ENCODE measurements at places on chromosomes 3 and 15. TPM values are rescaled to one million over a fixed set of nuclear protein-coding genes. Genes with fewer than 3 reads are reported as not detected.

GRCh38 chr3:128946411-128946810 lies 47.5 kb downstream of the CFAP92 start:
- no peak for DNase-seq

- DNase-seq: no peak
These were observed 93.8 kb downstream of the CMSS1 start for GRCh38 chr3:99911433-99911832.

DNA sequence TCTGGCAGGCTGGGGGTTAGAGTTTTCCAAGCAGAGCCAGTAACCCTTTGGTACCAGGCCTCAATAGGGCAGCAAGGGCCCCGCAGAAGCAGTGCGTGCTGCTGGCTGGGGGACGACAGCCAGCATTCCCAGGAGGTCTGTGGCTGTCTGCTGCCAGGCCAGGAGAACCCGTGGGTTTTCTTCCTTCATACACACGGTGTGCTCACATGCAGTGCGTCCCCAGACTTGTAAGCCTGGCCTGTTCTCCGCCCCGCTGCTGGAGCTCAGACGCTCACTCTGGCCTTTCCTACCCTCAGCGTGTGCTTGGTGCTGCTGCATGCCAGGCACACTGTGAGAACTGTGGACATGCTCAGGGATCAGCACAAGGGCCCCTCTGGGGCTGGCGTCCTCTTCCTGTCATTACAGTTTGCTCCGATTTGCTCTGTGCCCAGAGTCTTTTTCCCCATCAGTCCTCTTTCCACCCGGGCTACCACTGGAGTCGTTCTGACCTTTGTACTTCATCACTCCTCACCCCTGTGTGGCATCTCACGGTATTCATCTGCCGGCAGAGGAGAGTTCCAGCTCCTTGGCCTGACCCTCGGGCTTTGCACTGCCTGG lies 149.5 kb downstream of the DNAJB8 start:
- DNase-seq: no peak

GRCh38 chr3:94303897-94304296 lies 241.0 kb downstream of the NSUN3 start:
- DNase-seq: no peak

DNA sequence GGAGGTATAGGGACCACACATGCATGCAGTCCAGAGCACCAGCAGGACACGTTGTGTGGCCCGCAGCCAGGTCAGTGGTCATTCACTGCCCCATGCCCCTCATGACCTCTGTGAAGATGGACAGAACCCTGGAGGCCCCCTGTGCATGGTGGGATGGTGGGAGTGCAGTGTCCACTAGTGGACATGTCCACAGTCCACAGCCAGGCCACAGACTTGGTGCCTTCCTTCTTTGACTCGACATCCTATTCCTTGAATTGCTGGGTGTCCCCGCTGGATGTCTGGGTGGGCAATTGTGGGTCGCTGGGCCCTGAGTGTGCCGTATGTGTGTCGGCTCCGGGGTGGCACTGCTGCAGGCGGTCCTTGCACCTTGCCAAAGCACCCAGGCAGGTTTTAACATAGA lies 35.7 kb downstream of the KLF15 start:
- DNase-seq: no peak

DNA sequence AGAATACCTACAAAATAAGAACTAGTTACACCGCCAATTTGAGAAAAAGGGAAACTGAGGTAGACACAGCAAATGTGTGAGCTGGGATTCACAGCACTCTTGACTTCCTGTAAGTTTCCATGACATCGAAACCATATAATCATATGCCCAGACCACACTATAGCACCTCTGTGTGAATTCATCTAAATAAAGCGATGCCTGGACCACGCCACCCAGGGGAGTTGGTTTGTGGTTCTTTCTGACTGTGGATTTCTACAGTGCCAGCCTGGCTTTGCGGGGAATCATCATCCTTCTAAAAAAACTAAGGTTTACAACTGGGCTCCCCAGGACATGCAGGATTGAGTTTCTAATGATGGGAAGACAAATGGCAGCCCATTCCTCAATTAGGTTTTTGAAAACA lies 23.5 kb upstream of the CA12 start:
- no peak for DNase-seq

GRCh38 chr3:20080956-20081554 lies 40.8 kb downstream of the KAT2B start:
- DNase-seq: peak; percentile 19

DNA sequence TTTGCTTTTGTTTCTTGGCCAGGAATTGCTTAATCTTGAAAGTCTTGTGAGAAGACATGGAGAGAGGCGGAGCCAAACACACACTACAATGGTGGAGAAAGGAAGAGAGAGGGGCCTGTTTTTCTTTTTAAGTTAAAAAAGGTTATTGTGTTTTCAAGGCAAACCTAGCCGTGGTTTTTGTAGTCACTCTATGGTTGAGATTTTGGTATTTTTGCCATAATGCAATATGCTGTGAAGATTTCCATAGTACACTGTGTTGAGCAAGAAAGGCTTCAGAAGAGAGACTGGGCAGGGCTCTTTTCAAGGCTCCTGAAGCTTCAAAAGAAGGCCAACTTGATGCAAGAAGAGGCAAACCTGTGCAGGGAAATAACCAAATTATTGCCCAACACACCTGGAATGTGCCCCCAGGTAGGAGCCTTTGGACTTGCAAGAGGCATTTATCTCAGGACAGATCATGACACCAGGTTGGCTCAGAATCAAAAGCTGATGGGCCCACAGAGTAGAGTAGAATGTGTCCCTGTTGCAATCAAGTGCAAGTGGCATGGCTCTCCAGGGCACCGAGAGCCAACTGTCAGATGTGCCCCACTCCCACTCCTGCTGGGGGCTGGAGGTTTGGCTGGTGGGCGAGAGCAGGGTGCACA lies 22.1 kb downstream of the AMOTL2 start:
- DNase-seq: no peak

SPATA16 gene
- not detected for polyA plus RNA-seq

MAPKBP1 gene
- polyA plus RNA-seq: 10.6 TPM

ATP13A5 gene
- polyA plus RNA-seq: 0.08 TPM

PRICKLE2 gene
- 17.3 TPM for polyA plus RNA-seq

ADIPOQ gene
- not detected for polyA plus RNA-seq

C2CD4B gene
- polyA plus RNA-seq: 0.46 TPM

RTF1 gene
- 70.0 TPM for polyA plus RNA-seq

EPHA3 gene
- polyA plus RNA-seq: 5.3 TPM

Data from right renal cortex interstitium (tissue), 3 donors.